Fibroblast of mammary gland (primary cell): ENCODE measurements at places on chromosomes 13 and 19.

- peak; percentile 63 for DNase-seq
These were observed 83.5 kb upstream of the RNF113B start for GRCh38 chr13:98260357-98261164.

DNA sequence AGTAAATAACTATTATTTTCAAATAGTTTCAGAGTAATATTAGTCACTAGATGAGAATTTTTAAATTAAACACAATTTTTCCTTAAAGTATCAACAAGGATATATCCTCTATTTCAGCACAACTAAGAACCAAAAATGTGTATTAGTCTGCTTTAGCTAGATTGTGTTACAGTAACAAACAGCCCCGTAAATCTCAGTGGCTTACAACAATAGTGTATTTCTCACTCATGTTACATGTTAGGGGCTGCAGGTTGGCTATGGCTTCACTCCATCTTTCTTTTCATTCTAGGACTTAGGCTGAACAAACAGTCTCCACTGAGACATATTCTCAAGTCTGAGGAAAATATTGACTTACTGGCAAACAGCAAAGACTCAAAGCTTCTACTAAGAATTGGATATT lies 11.6 kb upstream of the SUCLA2 start:
- no peak for DNase-seq

DNA sequence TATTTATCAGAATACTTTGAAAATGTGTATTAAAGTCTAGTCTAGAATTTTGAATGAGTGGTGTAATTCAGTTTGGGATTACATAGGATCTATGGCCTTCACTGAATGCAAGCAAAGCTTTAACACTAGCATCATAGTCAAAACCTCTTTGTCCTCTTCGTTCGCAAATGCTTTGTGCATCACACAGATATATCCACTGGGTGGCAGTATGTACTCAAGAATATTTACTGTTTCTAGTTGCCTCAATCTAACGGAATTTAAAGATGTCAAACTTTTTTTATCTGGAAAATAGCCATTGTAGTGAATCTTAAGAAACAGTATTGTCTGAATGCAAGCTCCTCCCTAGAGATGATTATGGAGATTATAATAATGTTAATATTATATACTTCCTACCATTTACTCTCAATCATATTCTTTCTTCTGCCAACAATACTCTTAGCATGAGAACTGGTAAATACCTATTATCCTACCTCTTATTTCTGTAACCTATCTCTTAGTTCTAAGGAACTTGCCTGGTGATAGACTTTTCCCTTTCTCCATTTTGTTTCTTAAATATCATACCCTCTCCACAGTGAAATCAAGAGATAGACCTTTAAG lies 25.8 kb downstream of the LACC1 start:
- DNase-seq, result peak; percentile 75

DNA sequence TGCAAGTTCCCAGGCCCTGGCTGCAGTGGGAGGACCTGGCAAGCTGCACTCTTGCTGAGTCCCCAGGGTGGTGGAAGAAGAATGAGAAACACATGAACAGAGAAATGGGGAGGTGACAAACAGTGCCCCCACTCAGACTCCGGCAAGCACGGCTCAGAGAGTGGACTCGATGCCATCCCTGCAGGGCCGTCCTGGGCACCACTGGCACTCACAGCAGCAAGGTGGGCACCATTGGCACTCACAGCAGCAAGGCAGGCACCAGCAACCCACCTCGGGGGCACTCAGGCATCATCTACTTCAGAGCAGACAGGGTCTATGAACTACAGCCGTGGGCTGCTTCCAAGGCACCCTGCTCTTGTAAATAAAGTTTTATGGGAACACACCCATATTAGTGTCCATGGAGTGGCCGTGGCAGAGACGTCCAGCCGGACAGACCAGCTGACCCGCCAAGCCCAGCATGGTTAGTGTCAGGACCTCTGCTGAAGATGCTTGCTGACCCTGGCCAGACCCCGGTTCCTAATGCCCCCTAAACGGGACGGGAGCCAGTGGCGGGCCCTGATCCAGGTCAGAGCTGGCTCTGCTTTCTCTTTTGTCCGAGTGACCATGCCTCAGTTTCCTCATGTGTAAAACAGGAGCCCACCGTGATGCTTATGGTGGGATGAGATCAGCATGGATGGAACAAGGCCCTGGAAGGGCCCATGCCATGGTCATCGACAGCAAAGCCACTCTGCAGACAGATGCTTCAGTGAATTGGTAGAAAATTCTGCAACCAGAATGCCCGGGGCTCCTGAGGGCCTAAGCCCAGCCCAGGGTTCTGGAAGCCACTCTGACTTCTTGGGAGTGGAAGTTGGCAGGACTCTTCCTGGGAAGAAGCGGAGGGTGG lies 2.1 kb upstream of the F10 start:
- no peak for DNase-seq

- no peak for DNase-seq
These were observed 22.8 kb upstream of the ABCC4 start for GRCh38 chr13:95323930-95324662.

GRCh38 chr13:110216006-110216397 lies 91.0 kb downstream of the COL4A1 start:
- no peak for DNase-seq

DNA sequence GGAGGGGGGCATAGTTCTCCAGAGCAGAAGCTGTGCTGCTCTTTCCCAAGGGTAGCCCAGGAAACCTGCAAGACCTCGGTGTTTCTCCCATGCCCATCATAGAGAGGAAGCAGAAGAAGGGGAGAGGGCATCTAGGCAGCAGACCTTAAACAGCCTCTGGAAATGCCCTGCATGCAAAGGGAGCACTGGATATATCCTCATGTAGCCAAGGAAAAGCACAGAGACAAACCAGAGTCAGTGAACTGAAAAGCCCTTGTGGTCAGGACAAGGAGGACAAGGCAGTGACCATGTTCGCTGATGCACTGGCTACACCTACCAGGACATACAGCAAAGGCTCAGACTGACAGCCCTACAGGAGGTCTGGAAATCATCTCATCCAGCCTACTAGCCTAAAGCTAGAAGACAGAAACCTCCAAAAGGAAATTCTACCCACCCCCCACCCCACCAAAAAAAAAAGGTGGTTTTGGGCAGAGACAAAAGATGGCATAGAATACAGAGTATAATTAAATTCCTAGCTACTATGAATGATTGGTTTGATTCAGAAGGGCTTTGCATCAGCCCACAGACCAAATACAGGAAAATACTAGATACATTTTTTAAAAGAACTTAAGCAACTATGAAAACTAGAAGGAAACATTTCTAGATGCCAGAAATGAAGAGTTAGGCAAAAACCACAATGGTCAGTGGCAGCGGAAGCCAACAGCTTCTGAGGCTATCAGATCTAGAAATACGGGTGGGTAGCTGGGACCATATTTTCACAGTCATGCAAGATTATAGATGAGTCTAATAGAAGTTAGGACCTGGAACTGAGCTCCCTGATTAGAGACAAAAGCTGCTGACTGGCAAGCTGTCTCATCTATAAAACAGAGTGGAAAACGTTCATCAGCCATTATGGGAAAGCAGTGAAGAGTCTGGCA lies 4.4 kb upstream of the TBC1D4 start:
- DNase-seq, result no peak

DNA sequence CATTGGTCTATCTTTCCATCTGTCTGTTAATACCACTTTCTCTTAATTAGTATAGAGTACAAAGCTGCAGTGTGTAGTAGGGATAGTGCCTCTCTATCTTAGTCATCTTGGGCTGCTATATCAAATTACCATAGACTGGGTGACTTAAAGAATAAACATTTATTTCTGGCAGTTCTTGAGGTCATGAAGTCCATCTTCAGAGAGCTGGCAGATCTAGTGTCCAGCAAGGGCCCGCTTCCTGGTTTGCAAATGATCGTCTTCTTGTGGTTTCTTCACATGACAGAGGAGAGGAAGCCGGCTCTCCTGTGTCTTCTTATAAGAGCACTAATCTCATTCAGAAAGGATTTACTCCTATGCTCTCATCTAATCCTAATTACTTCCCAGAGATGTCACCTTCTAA lies 6.1 kb downstream of the ZNF700 start:
- no peak for DNase-seq

- no peak for DNase-seq
These were observed 5.4 kb downstream of the RNU6-9 start for GRCh38 chr19:898663-899062.

- no peak for DNase-seq
These were observed 2215.4 kb upstream of the PCDH20 start for GRCh38 chr13:63631006-63631405.

- DNase-seq, result no peak
These were observed 2890.6 kb downstream of the PCDH9 start for GRCh38 chr13:64339373-64340063.
